ENCODE measurements at places on chromosomes 1 and 21.

DNA sequence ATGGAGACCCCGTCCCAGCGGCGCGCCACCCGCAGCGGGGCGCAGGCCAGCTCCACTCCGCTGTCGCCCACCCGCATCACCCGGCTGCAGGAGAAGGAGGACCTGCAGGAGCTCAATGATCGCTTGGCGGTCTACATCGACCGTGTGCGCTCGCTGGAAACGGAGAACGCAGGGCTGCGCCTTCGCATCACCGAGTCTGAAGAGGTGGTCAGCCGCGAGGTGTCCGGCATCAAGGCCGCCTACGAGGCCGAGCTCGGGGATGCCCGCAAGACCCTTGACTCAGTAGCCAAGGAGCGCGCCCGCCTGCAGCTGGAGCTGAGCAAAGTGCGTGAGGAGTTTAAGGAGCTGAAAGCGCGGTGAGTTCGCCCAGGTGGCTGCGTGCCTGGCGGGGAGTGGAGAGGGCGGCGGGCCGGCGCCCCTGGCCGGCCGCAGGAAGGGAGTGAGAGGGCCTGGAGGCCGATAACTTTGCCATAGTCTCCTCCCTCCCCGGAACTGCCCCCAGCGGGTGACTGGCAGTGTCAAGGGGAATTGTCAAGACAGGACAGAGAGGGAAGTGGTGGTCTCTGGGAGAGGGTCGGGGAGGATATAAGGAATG, 505 bp downstream of the LMNA start:
- no peak for DNase-seq

GRCh38 chr1:84771895-84772294, 81.6 kb upstream of the SSX2IP start:
- no peak for DNase-seq

DNA sequence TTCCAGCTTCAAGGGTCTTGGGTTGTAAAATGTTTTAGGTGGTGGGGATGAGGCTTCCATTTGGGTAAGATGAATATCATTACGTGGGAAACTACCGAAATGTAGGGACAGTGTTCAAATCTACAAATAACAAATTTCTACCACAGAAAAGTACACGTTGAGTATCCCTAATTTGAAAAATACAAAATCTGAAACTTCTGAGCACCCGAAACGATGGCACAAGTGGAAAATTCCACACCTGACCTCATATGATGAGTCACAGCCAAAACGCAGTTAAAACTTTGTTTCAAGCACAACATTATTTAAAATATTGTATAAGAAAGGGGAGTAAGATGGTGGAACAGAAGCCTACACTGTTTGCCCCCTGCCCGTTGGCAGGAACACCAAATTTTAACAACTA, 8.8 kb upstream of the HENMT1 start:
- DNase-seq: no peak

DNA sequence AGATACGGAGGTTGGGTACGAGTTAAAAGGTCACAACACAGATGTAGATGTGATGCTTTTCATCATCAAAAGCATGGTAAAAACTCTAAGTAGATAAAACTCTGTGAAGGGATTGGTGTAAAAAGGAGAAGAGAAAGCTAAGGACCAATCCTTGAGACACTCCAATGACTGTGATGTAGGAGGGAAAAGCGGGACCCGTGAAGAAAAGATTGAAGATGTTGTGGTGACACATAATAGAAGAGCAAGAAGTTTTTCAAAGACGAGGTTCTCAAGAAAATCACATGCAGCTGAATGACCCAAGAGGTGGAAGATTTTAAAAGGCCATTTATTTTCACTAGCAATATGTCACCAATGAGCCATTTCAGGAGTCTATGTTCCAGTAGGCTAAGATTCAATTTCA, 179.5 kb downstream of the MRPL39 start:
- no peak for DNase-seq

- DNase-seq: no peak
Observed at GRCh38 chr1:168396508-168396907, 115.8 kb downstream of the TBX19 start.

DNA sequence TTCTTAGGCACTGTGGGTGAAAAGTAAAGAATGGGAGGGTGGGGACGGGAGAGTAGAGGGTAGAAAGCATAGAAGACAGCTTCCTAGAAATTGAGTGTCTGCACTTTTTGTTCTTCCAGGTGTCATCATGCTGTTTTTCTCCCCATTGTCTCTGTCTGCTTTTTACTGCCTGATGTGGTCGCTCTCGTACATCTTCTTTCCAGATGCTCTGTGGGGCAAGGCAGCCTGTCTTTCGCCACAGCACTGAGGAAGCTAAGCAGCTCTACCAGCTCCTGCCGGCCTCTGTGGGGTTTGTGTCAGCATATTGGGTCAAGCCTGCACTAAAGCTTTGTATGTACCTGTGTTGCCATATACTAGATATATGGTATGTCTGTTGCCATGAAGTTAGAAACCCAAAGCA, 13.2 kb downstream of the TMEM269 start:
- DNase-seq: no peak

GRCh38 chr1:178688244-178688643, 36.8 kb upstream of the RALGPS2 start:
- no peak for DNase-seq
